ENCODE measurements at places on chromosomes 5 and 9.

DNA sequence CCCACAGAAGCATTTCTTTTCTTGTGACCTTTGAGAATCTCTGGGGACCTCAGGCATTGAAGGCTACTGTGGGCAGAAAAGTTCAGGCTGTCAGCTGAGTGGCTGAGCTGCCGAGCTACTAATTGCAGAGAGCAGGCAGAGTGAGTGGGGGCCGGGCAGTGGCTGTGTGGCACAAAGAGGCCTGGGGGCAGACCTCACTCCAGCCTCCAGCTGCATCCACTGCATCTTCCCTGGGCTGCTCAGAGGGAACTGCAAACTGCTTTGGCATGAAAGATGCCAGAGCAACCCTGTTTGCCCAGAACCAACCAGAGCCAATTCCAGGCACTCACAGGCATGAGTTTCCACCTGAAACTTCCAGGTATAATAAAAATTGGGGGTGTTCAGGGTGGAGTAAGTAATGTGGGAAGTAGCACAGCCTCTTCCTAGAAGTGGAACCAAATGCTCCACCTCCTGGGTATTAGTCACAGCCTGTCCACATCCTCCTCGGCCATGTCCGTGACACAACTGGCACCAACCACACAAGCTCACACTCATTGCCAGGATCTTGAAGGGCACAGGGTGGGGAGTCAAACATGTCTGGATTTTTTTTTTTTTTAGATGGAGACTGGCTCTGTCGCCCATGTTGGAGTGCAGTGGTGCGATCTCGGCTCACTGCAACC is 548.9 kb downstream of the BNC2 start:
- DNase-seq: peak; percentile 72

DNA sequence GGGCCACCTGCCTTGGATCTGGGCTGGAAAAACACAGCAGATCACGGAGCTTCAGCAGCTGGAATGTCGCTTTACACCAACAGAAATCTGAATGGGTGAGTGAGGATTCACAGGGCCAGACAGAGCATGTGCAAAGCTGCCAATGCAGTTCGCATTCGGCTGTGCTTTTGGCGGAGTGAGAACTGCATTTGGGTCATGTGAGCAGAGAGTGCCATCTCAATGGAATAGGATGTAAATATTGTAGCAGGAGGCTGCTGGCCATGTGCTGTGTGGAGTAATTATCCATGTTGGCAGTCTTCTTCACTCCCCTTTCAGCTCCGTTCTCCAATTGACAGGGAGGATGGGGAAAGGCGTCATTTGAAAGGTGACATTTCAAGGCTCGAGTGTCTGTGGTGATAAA is at the start of gene ANKRD55:
Gene ANKRD55 (minus strand): TSS at position 101 of the 400 bp plus-strand sequence. CDS start 417 bp downstream, outside the sequence.
- DNase-seq: no peak

- no peak for DNase-seq
Observed at GRCh38 chr5:56588636-56589480, 226.5 kb upstream of the MAP3K1 start.

- no peak for DNase-seq
Observed at GRCh38 chr9:125601961-125602360, 105.0 kb downstream of the MAPKAP1 start.

DNA sequence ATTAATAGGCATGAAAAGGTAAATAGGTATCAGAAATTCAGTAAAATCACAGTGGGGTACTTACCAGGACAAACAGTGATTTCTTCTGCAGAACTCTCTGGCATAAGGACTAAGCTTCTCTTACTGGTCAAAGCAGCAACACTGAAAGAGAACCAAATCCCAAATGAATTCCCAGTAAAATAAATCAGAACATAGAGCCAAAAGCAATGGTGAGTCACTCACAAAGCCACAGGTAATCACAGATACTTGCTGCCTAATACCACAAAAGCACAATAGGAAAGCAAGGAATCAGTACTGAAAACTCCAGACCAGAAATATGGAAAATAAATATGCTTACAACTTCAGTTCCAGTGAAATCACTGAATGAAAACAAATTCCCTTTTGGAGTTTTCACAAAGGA is 50.7 kb downstream of the UIMC1 start:
- peak; percentile 18 for DNase-seq

- peak; percentile 53 for DNase-seq
Observed at GRCh38 chr9:124743686-124744348, 27.3 kb downstream of the NR6A1 start.

DNA sequence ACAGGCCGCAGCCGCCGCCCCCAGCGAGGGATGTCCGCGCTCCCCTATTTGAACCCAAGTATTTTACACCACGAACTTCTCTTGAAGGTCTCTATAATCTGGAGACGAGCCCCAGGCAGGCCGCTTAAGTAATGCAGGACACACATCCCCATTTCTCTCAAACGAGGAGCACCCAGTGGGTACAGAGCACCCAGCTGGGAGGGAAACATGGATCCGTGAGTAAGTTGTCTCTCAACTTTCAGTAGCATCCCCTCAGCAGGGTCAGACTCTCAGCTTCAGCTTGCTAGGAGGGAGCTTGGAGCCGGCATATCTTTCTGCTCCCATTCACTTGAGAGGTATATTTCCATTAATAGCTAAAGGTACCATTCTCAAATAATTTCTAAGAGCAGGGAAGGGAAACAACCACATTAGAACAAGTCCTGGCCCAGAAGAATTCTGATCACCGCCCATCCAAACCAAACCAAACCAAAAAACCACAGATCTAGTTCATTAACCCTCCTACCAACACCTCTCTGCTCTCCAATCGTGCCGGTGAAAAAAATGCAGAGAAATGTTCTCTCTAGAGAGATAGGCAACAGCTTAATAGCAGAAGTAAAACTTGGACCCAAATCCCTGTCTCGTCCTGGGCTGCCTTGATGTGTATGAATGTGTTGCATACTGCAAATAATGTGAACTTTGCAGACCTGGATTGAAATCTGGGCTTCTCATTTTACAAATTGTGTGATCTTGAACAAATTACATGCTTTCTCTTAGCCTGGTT is 910 bp downstream of the TDRD7 start:
- peak; percentile 11 for DNase-seq

DNA sequence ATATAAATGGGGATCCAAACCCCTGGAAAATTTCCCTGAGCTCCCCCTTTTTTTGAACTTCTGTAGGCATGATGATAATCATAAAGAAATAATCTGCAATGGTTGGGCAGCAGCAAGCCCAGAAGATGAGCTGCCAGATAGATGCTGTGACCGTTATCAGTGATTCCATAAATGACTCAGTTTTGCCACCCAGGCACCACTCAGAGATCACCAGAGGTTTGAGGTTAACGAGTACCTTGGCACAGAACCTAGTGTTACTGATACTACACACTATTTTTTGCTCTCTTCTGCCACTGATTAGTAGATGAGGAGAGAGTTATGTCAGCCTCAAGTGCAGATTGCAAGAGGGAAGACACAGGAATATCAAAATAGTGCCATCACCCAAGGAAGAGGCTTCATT is 199.3 kb upstream of the PTGER4 start:
- no peak for DNase-seq

- DNase-seq: no peak
Observed at GRCh38 chr5:96284727-96285389, 148.2 kb downstream of the PCSK1 start.

- no peak for DNase-seq
Observed at GRCh38 chr5:151038801-151039238, 18.4 kb downstream of the GPX3 start.

GRCh38 chr9:76521244-76521681 is 62.3 kb downstream of the GCNT1 start:
- no peak for DNase-seq

DNA sequence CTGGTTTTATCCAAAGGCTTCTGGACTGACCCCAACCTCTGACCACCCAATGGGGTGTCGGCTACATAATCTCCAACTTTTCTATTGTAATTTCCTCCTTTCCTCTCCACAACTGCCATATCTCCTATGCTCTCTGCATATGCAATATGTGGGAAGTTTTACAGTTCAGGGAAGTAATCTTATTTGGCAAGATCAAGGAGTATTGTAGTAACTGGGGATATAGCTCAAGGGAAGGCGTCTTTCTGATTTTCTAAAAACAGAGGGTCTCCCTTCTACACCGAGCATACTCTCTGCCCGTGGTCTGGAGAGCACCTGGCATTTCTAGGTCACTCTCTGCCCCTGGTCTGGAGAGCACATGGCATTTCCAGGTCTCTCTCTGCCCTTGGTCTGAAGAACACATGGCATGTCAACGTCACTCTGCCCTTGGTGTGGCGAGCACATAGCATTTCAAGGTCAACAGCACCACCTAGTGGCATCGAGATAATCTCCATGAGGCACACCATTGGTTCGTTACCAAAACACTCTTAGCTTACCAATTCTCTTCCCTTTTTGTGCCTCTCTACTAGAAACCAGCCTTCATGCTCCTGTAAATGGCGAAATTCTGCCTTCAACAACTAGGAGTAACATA is 616.4 kb upstream of the NUDT12 start:
- DNase-seq: peak; percentile 37

DNA sequence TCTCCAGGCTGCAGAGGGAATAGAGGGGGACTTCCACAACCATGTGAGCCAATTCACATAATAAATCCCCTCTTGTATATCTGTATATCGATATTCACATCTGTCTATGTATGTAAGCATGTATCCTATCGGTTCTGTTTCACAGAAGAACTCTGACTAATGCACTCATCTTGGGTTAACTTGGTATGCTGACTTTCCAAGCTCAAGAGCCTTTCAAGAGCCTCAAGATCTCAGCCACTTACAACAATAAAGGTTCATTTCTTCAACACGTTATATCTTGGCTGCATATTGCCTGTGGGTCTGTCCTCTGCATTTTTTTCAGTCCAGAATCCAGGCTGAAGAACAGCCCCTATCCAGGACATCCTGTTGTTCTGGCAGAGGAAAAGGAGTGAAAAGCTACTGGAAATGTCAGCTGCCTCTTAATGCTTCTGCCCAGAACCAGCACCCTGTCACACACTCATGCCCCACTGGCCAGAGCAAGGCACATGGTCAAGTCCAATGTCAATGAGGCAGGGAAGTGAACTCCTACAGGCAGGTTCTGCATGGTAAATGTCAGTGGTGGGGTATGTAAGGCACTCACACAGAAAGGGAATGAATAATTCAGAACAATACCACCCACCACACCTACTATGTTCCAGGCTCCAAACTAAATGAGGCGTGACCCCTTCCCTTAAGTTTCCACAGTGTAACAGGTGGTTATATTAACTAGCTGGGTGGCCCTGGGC is 91.6 kb upstream of the ICE1 start:
- DNase-seq: no peak

GRCh38 chr5:74296685-74297408 is 343.7 kb downstream of the ENC1 start:
- no peak for DNase-seq

DNA sequence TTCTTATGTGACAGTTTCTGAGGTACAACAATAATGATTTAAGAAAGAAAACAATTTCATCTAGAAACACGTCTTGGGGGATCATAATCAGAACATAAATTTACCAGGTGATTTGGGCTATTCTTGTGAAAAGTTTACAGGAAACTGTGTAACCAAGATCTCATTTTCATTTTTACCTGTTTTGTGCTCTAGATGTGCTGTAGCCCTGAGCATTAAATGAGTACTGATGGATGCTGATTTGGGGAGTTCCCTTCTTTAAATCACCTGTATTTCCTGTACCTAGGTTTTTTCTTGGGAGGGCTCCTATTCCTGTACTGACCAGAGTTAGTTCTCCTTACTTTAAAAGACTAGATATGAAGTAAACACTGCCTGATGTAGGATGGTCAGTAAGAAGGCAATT is 12.7 kb downstream of the MATR3 start:
- no peak for DNase-seq

DNA sequence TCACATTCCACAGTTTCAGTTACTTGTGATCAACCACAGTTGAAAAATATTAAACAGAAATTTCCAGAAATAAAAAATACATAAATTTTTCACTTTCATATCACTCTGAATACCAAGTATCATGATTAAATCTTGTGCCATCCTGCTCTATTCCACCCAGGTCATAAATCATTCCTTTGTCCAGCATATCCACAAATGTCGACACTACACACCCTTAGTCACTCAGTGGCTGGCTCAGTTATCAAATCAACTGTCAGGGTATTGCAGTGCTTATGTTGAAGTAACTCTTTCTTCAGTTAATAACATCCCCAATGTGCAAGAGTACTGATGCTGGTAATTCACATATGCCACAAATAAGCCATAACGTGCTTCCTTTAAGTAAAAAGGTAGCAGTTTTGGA is 115.7 kb downstream of the FBXL17 start:
- peak; percentile 32 for DNase-seq

DNA sequence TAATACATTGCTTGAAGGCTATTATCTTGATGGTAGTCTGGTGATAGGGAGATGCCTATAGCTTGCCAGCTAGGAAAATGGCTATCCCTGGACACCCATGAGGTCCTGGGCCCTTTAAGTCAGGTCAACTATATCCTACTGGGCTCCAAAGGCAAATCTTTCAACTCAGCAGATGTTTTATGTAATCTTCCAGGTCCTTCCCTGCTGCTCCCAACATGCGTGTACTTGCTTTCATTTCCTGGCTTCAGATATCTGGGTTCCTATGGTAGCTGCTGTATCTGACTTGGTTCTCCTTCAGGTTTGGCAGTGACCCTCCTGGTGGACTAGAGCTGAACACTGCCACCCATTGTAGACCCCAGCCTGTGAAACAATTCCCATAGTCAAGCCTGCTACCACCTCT is 32.4 kb upstream of the GAS1 start:
- no peak for DNase-seq

DNA sequence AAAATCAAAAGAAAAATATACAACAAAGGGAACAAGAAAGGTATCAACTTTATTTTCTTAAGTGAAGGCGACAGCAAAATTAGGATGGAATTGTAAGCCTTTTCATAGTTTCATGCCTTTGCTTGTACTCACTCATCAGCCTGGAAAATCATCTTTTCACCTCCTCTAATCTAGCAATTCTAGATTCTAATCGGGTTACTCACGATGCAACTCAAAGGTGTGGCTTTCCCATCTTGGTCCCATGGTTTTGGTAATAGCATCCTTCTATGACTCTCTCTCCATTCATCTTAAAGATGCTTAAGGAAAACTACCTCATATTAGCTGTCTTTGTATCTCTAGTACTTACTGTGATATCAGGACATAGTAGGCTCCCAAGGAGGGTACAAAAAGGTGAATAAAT is 30.5 kb downstream of the DNAH5 start:
- DNase-seq: no peak

GRCh38 chr5:111495159-111495558 is 17.2 kb downstream of the STARD4 start:
- DNase-seq: no peak

- peak; percentile 59 for DNase-seq
Observed at GRCh38 chr5:152505442-152506042, 100.5 kb upstream of the NMUR2 start.

- DNase-seq: no peak
Observed at GRCh38 chr9:6551136-6551535, 94.4 kb downstream of the GLDC start.

GRCh38 chr9:4334410-4334813 is 34.5 kb upstream of the GLIS3 start:
- no peak for DNase-seq
